Amygdala (tissue), 56 donors: ENCODE measurements at places on chromosomes 2 and 18.

- DNase-seq: no peak
Measured at GRCh38 chr18:60978338-60978737, 354.9 kb upstream of the CDH20 start.

- no peak for DNase-seq
Measured at GRCh38 chr18:46402396-46402795, 254.6 kb downstream of the LOXHD1 start.

DNA sequence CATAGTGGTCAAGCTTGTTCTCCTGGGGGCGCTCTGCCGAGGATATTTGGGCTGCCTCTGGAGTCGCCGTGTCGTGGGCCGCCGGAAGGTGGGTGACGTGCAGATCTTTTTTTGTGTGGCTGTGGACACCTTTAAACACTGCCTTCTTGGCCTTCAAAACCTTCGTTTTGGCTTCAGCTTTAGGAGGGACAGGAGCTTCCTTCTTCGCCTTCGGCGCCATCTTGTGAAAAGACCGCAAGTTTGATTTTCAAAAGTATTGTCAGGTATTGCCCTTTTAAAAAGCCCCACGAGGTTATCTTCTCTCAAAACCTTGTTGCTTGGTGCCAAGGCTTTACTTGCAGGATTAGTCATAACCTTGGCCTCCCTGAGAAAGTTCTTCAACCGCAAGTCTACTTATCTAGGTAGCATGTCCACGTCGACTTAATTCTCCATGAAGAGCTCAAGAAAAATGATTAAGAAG, 20.8 kb downstream of the LAMA3 start:
- no peak for DNase-seq

GRCh38 chr18:65516209-65516608, 234.6 kb upstream of the CDH7 start:
- no peak for DNase-seq

DNA sequence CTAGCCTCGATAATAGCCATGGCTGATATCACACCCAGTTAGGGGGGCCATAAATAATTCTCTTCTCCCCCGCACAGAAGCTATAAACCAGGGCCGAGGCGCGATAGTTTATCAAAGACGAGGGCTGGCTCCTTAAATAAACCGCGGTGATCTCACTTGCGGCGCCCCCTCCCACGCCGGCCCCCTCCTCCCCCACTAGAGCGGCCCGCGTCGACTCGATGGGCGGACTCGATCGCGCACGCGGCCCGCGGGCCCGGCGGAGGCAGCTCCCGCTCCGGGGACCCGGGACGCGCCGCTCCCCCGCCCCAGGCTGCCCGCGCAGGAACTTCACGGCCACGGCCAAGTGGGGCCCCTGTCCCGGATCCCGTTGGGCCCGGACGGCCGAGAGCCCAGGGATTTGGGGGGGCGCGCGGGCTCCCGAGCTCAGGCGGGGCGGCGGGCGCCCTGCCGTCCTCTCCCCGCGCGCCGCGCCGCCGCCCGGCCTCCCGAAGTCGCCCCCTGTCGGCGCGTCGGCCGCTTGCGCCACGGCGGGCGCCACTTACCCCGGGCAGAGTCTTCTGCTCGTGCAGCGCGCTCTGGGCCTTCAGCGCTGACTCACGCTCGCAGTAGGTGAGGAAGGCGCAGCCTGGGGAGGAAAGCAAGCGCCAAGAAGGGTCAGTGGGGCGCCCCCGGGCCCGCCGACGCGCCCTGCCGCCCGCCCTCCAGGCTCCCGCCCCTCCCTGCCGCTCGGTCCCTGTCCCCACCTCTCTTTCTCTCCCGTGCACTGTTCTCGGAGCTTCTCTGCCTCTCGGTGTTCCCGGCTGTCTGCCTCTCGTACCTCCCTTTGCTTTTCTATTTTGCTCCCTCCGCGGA, 80.4 kb downstream of the CELF4 start:
- DNase-seq: no peak

- DNase-seq: no peak
Measured at GRCh38 chr2:182181381-182181780, 195.7 kb downstream of the PPP1R1C start.

DNA sequence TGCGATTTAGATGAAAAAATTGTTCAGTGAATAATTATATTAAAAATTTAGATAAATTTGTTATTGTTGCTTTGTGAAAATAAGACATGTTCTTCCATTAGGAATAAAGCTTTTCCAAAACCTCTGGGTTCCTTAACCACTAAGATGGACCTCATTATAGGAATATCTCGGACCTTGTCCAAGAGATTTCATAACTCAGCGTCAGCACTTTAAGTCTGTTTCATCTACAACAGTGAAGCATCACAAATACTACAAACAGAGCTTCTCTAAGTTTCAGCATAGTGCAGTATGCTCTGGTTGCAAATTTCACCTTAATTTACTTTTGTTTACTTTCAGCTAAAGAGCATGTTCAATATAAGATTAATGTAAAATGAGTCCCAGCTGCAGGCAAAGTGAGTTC, 150.3 kb downstream of the UBE2E3 start:
- DNase-seq: no peak

DNA sequence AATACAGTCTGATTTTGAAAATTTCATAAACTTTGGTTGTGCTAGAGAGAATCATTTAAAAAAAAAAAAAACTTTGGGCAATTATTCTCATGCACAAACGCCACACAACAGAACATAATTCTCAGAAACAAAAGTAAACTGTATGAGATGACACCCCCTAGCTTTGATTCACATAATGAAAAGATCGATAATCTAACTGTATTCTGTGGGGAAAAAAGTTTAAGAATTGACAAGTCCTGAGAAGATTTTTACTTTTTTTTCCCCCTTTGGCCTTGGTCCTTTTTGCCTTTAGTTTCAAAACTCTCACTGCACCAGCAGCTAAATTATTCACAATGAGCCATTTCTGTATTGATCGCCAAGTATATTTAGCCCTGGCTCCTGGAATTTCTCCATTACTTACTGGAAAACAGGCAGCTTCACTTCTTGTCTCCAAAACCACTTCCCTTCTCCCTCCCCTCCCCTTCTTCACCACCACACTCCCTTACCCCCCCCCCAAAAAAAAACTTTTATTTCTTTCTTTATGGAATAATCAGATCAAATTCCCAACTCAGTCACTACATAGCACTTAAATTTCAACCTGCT, 2.0 kb downstream of the IKZF2 start:
- no peak for DNase-seq

DNA sequence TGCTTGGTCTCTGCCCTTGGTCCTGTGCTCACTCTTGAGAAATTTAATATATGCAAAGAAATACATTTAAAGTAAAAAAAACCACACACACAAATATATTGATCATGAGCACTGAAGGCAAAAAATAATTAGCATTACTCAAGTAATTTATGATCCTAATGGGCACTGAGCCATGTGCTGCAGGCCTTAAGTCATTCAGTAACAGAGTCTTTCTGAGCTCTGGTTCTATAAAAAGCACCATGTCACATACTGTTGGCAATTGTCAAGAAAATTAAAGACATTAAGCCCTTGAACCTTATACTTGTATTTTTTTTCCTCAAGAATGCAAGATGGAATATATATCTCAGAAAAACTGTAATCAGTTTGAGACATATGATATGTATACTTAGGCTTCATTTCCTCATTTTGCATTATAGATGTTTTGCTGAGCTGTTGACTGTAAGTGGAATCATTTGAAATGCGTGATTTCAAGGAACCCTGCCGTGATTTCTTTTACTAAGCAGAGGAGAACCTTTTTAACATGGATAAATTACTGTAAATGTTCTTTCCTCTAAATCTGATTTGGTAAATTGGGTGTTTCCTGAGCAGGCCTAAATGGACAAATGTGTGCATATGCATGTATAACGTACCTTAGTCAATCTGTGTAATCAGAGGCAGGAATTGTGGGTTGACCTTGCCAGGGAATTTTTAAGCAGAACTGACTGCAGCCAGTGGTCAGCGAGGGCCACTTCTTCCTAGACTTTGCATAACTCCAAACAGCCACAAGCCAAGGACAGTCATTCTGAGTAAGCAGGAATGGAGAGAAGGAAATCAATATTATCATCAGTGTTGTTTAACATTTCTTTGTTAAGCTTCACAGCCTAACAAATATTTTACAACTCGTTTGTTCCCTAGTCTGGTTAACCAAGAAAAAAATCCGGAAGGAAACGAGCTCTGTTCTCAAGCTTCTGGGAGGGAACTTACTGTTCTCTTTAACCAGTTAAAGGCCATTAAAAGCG, 191.5 kb upstream of the ATP5MC3 start:
- no peak for DNase-seq

- no peak for DNase-seq
Measured at GRCh38 chr18:75261430-75262223, 51.0 kb downstream of the TSHZ1 start.

DNA sequence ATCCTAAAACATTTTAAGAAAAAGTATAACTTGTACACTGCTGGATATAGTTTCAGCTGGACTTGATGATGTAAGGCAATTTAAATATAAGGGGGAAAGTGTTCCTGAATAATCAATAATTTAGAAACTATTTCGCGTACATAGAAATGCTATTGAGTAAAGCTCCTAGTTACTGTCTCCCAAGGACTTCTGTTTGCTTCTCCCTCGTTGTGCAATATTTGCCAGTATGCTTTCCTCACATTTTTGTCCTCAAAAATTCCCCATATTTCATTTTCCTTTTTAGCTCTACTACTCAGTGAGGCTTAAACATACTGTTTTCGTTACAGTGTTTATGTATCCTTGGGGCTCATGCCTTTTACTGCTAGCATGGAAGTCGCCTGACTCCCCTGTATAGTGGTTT, 36.9 kb downstream of the ATP9B start:
- no peak for DNase-seq

DNA sequence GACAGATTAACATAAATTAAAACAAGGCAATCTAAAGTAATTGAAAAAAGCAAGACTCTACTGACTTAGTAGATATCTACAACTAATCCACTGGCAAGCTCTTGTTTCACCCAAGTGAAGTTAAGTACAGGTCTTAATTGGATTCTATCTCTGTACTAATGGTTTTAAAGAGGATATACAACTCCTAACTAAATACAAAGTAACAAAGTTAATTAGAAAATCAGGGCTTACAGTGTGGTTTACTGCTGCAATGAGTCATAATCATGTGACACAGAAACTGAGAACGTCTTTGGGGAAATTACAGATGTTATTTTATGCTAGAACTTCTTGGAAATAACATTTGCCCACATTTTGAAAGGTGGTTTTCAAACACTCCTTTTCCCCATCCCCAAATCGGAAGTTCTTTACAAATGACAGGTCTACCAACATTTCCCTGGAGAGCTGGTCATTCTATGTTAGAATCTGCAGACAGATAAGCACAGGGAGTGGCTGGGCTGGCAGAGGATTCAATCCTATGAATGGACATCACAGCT, 245.3 kb downstream of the STK39 start:
- DNase-seq: no peak

DNA sequence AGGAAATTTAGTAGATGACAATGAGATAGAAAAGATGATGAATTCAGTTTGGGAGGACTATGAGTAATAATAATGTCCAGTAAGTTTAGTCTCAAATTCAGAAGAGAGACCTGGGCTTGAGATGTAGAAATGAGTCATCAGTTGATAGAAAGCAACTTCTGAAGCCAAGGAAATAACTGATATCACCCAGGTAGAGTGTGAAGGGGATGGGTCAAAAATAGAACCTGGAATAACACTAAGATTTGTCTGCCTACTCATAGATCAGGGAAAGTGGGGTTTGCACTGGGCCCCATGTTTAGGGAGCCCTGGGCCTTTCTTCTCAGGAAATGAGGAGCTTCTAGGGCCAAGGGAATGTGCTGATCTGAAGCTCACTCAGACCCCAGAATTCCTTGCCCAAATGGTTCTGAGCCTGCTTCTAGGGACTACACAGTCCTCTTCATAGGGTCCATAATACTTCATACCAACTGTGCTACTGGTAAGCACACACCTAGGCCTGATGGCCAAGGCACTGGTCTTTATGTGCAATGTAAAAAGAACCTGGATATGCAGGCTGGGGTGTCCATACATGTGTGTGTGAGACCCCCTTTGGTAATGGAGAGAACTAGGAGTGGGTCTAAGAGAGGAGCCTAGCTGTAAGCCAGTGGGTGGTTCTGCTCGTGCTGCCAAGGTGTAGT, 141.2 kb downstream of the IKZF2 start:
- DNase-seq: no peak

GRCh38 chr2:41905597-41906337, 142.1 kb upstream of the PKDCC start:
- DNase-seq: no peak

GRCh38 chr18:24534737-24535136, 74.3 kb downstream of the HRH4 start:
- no peak for DNase-seq
